T-helper 17 cell (primary cell): ENCODE measurements at places on chromosomes 16 and 17.
A peak's percentile ranks its signal among the peaks of the same experiment; 100 is the strongest.

DNA sequence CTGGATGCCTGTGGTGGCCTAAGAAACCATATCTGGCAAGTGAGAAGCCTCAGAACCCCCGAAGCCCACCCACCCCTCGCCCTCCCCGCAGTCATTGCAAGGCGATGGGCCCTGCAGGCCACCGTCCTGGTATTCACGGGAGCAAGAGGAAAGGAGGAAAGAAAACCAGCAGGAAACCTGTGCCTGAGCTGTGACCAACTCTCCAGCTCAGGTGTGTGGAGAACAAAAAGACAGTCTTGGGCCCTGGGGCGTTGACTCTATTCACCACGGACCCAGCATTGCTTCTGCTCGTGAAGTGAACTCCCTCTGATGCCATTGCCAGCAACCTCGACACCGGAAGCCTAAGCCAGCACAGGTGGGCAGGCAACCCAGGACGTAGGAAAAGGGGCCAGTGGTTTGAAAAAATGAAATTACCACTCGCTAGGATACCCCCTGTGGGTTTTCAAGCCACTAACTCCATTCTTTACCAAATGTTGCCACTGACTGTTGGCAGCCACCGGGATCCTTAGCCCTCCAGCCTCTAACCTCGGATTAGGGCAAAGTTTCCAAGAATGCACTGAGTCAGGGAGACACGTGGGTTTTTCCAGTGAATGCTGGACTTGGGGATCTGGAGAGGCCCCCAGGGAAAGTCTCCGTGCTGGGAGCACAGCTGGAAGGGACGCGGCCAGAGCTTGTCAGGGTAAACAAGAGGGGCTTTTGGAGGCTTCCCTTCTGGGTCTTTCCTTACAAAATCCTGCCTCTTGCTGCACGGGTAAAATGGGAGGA is 25.1 kb downstream of the FA2H start:
- DNase-seq = no peak

DNA sequence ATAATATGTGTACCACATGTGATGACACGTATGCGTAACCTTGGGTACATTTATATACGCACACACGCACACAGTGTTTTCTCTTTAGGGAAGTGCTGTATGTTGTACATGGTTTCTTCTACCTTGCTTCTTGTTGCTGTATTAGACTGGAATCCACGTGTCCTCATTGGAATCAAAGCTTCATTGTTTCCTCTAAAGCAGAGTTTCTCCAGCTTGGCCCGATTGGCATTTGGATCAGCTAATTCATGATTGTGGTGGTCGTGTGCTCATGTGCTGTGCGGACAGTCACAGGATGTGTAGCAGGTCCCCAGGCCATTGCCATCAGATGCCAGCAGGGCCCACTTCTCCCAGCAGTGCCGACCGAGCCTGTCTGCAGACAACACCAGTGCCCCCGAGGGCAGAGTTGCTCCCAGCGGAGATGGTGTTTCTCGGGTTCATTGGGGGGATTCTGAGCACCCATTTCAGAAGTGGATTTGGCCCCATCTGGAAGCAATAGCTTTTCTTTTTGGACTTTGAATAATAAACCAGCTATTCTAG is 148.4 kb downstream of the RPTOR start:
- no peak for DNase-seq

- DNase-seq = no peak
Observed at GRCh38 chr17:17742133-17742621, 60.9 kb downstream of the RAI1 start.

DNA sequence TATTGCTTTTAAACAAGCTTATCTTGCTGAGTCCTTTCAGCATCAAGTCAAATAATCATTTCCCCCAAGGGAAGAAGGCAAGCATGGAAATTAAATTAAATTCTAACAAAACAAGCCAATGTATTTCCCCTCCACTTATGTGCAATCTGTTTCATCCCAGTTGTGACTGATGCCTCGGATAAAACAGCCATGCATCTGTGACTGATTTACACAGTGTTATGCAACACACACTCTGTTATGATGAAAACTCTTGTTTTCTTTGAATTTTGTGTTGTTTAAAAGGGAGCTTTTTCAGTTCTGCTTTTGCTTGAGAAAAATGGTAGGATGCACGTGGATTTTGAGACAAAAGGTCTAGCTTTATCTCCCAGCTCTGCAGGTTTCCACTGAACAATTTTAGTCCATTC is 32.6 kb downstream of the TMEM100 start:
- DNase-seq = no peak

DNA sequence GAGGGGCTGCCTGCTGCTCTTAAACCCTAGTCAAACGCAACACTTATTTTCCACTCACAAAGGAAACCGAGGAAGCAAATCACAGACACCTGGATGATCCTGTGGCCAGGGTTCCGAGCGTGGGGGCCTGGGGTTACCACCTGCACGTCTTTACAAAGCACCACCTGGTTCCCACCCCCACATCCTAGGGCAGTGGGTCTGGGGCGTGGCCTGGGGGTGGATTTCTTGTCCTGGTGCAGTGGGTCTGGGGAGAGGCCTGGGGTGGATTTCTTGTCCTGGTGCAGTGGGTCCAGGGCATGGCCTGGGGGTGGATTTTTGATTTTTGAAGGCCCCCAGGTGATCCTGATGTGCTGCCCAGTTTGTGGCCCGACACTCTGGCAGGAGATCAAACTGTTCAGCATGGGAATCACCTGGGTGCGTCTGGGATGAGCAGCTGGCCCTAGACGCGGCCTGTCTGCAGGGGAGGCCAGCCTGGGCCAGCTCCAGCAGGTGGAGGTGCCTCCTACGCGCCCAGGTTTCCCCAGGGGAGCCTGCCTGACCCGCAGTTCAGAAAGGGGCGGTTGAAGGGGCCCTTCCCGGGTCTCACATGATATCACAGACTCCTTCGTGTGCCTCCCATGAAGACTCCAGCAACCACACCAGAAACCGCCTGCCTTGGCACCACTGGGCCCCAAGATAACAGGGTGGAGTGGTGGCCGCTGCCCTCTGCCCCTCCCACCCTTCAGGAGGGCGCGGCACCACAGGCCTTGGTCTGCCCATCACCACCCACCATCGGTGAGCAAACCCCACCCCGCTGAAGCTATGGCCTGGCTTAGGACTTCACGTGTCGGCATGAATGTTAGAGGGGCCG is 6.3 kb downstream of the HAGH start:
- no peak for DNase-seq

- DNase-seq = no peak
Observed at GRCh38 chr16:7355758-7356157, 23.1 kb downstream of the RBFOX1 start.

GRCh38 chr16:78045865-78046581 is 23.7 kb downstream of the CLEC3A start:
- DNase-seq = no peak

- DNase-seq = no peak
Observed at GRCh38 chr17:13736916-13737315, 135.2 kb upstream of the HS3ST3A1 start.

DNA sequence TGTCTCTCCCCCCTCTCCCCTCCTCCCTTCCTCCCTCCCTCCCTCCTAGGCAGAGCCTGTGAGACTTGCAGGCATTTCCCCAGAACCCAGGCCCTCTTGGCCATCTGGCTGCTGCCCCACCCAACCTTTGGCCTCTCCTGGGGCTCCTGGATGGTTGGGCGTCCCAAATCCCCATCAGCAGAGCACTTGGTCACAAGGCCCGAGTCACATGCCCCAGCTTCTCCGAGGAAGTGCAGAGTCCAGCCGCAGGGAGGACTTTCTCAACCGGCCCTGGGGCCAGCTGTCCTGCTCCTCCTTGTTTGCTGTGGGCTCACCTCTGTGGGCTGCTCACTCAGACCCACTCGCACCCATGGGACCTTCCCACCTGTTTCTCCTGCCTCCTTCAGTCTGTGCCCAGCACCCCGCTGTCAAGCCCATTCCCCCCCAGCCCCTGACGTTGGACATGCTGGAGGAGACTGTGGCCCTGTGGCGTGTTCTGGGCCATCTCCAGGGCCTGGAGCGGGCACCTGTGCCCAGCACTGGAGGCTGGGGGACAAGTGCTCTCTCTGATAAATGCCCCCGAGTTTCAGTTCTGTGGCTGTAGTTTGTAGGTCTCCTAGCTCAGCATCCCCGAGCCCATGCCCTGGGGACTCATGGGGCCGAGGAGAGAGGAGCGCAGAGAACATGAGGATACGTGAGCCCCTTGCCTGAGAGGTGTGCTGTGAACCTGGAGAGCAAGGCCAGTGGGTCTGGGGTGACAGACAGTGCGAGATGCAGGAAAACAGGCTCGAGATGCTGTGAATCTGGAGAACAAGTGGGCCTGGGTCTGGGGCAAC is 42.3 kb upstream of the ZNF750 start:
- DNase-seq = no peak

GRCh38 chr16:28984091-28984490 is 761 bp upstream of the LAT start:
- no peak for DNase-seq

- no peak for DNase-seq
Observed at GRCh38 chr17:60817192-60817591, 139.5 kb downstream of the BCAS3 start.

DNA sequence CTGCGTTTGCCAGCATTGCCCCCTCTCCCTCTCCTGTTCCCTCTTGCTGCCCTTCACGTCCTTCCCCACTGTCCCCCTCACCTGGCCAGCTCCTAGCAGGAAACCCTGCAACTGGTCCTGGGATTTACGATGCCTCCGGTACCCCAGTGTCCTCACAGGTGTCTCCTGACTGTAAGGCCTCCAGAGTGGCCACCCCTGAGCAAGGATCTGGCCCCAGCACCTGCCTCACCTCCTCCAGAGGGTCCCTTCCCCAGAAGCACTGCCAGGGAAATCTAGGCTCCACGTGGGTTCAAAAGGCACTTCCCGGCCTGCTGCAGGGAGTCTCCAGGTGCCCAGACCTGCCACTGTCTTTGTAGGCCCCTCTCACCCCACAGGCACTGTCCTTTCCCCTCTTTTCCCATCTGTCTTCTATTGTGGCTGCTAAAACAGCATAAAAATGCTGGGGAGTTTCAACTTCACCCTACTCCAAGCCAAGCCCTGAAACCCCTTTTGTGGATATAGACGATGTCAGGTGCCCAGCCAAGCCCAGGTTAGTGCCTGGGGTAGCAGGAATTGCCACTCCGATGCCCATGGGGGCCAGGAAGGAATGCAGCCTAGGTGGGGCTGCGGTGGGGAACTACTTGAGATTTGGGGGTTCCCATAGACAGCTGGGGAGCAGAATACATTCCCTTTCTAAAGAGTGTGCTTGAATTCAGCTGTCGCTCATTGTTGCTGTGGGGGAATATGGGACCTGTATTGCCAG is 25.7 kb downstream of the RAB11FIP4 start:
- DNase-seq = no peak

DNA sequence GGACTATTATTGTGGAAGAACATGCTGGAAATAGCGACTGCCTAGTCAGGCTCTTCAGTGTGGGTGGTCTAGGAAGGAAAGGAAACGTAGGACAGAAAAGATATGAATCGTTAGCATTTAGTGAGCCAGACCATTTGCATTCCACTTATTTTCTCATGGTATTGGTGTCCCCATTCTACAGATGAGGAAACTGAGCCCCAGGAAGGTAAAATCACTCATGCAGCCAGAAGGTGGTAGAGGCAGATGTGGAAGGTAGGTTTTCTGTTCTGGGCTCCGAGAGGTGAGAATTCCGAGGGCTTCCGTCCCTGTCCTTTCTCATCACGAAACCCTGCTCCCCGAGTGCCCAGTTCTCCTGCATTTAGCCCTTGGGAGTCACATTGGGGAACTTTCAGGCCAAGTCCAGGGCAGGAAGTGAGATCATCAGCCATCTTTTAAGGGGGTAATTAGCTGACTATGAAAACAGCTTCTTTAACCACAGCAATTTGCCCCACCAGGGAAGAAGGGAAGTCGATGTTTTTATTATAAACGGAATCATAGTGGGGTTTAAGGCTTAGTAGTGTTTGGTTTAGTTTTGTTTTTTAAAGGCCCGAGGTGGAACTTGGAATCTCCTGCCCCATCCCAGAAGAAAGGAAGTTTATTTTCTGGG is 110.7 kb upstream of the IRX3 start:
- no peak for DNase-seq

DNA sequence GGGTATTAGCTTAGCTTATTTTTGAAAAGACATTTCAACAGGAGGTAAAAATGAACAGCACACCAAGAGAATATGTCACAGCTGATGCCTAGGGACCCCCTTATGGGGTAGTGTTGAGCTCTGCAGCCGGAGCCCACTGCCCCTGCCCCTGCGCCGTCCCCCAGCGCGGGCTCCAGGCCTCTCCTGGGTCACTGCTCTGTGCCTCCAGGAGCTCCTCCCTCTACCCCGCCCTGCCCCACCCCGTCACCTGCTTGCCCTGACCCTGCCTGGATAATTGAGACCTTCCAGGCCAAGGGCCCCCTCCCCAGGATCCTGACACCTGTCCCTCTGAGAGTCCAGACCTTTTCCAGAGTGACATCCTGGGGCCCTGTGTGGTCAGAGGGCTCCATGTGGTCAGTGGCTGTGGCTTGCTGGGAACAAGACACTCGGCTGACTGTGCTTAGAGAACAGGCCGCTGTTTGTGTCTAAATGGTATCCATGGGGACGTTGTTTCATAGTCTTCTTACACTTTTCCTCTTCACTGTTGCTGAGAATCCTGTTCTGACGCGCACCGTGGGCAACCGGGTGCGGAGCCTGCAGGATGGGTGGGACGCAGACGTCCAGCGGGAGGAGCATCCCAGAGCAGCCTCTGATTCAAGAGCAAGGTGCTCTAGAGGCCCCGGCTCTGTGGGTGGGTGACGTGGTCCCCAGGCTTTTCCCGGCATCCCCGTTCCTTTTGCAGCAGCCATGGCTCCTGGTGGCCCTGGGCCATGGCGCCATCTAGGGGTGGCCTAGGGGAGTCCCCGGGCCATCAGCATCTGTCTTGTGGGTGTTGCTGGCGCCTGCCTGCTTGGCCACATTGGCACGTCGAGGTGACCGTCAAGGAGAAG is 20.0 kb upstream of the WFIKKN1 start:
- DNase-seq = peak; percentile 39

- no peak for DNase-seq
Observed at GRCh38 chr17:49610883-49611584, 35.4 kb downstream of the NXPH3 start.

DNA sequence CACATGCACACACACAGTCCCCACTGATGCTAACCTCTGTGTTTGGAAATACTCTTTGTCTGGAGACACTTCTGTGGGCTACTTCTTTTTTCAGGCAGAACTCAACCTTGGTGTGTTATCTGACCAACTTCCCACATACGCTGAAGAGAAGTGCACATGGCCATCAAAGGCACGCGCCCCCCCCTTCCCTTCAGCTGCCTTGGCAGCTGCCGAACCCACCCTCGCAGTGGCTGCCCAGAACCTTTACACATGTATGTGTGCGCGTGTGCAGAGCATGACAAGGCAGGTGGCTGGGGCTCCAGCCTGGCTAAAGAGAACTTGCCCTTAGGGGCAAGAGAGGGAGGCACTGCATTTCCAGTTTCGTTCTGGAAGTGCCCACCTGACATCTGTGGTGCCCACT is 3.9 kb downstream of the RAPGEFL1 start:
- no peak for DNase-seq
